Panc1 (cell line): ENCODE measurements at places on chromosomes 2 and 18. TPM values are rescaled to one million over a fixed set of nuclear protein-coding genes. Genes with fewer than 3 reads are reported as not detected.

Gene GPR45
- total RNA-seq, result not detected

Gene SNORC
- total RNA-seq, result 6.8 TPM

Gene CCDC68
- total RNA-seq, result 0.41 TPM

Gene GPR39
- 9.0 TPM for total RNA-seq

Gene NFU1
- 42.9 TPM for total RNA-seq

DNA sequence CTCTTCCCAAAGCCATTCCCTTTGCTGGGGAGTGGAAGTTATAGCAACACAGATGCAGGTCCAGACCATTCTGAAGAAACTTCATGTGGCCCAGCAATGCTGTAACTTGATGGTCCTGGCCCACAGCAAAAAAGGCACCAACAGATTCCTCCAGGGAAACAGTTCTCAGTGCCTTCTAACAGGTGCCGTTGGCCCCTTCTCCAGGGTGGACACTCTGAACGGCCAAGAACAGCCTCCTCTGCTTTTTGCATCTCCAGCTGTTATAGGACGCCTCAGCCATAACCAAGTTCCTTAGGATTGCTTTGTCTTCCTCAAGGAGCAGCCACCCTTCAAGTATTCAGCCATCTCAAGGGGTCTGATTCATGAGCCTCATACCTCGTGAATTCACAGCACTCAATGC lies 38.0 kb downstream of the MARCO start:
- H3K27ac ChIP-seq, result no peak overlapping the region
- H3K4me1 ChIP-seq, result no peaks in the 10 kb centered on the region
- H3K36me3 ChIP-seq, result no peaks in the 10 kb centered on the region
- H3K4me3 ChIP-seq, result no peak overlapping the region
- peaks cover 3% of the 10 kb centered on the region for H3K27me3 ChIP-seq
- no peak for DNase-seq

GRCh38 chr2:111671426-111672150 lies 212.4 kb downstream of the ANAPC1 start:
- no peaks in the 10 kb centered on the region for H3K27me3 ChIP-seq
- no peak overlapping the region for H3K4me3 ChIP-seq
- no peak for DNase-seq
- no peak overlapping the region for H3K27ac ChIP-seq
- H3K36me3 ChIP-seq, result no peaks in the 10 kb centered on the region

Gene LRRC30
- total RNA-seq, result not detected

Gene SGPP2
- 0.05 TPM for total RNA-seq

Gene WDR7
- total RNA-seq, result 12.3 TPM

GRCh38 chr2:161049559-161049958 lies 110.7 kb upstream of the TANK start:
- H3K27ac ChIP-seq, result no peak overlapping the region
- H3K27me3 ChIP-seq, result peaks cover 23% of the 10 kb centered on the region
- no peaks in the 10 kb centered on the region for H3K4me1 ChIP-seq
- H3K4me3 ChIP-seq, result no peak overlapping the region

Gene ACMSD
- total RNA-seq, result not detected
